ENCODE measurements at places on chromosomes 12 and 14. TPM values are rescaled to one million over a fixed set of nuclear protein-coding genes. Genes with fewer than 3 reads are reported as not detected.

RIC8B gene
- 13.5 TPM for total RNA-seq

OR6C2 gene
- not detected for total RNA-seq

DNA sequence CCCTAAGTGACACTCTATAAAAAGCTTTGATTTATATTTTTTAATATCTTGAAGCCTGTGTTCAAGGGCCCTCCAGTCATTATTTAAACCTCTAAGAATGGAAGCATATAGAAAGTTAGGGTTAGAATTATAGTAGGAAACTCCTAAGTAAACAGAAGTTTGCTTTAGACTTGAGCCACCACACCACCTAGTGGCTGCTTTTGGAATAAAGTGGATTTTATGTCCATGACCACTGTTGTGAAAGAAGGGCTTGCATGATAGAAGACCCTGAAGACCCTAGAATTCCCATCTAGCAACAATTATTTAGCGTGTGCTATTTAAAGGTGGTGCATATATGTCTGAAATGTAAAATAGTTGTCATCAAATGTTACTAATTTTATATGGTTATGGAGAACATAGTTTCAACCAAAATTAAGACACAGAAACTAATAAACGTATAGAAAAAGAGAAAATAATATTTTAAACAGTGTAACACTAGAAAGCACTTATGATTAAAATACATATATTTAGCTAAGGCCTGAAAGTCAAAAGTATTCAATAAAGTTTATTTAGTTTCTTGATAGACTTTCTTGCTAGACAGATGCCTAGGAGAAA is 21.3 kb downstream of the LRRIQ1 start:
- ATAC-seq: no peak

DNA sequence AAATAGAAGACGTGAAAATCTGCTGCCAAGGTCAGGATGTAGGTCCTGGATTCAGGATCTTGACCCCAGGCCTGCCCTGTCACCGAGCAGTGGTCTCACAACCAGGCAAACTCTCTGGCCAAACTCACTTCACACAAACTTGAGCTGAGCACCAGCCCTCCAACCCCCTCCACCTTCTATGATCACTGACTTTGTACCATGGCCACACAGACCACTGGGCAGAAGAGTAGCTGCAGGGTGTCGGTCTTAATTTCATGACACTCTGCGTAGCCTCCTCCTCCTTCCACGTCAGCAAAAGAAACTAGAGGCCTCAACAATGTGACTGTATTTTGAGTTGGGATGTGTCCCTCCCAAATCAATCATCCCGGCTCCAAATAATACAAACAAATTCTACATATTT is 7.2 kb upstream of the TBX3 start:
- ATAC-seq: no peak

GRCh38 chr12:111636209-111636945 is 37.3 kb upstream of the ATXN2 start:
- peak; percentile 69 for ATAC-seq
